ENCODE measurements at places on chromosomes 6 and 20. TPM values are rescaled to one million over a fixed set of nuclear protein-coding genes. Genes with fewer than 3 reads are reported as not detected.

DNA sequence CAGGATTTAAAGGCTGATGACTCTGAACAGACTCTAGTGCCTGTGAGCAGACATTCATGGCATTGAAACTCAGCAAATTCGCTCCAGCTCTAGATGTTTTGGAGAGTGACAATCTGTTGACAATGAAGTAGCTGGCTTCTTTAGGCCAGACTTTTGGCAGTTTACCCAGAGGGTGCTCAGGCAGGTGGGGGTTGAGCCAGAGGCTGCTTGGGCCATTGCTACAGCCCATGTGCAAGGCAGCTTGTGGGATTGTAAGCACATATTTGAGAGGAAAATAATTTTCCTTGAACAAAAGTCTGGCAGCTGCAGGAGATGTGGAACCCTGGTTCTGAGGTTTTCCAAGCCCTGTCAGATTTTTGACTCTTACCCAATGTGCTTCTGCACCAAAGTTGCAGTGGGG lies 311.6 kb downstream of the CDC5L start:
- DNase-seq = peak; percentile 72

DNA sequence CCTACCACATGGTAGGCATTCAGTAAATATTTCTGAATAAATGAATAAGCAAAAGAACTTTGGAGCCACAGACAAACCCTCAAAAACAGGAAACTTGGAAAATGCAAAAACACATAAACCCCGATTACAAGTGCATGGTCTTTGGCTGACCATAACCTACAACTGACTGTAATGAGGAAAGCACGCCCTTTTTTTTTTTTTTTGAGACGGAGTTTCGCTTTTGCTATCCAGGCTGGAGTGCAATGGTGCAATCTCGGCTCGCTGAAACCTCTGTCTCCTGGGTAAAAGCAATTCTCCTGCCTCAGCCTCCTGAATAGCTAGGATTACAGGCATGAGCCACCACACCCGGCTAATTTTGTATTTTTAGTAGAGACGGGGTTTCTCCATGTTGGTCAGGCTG lies 11.9 kb upstream of the LATS1 start:
- DNase-seq = no peak

GRCh38 chr20:6029538-6029937 lies 24.3 kb downstream of the LRRN4 start:
- no peak for DNase-seq

Gene ZBTB12
- 3.7 TPM for total RNA-seq

GRCh38 chr6:41531591-41532582 lies 14.3 kb upstream of the FOXP4 start:
- DNase-seq = peak; percentile 42

Gene NHLRC1
- not detected for total RNA-seq

DNA sequence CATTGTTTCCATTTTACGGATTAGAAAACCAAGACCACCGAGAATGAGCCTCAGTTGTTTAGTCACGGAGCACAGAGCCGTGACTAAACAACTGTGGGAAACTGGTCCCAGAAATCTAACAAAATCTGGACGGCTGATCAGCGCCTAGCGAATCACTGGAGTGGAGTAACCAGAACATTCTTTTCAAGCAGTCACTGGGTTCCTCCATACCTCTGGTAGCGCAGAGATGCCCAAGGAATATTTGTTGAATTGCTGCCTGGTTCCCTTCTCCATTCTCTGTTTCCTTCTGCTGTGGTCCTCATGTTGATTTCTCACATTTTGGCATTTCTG lies 62.0 kb downstream of the GPX5 start:
- peak; percentile 33 for DNase-seq

Gene SLPI
- not detected for total RNA-seq

Gene DLK2
- 0.68 TPM for total RNA-seq

Gene PI16
- not detected for total RNA-seq

- DNase-seq = no peak
These were observed 59.9 kb downstream of the KAT14 start for GRCh38 chr20:18197382-18198070.

DNA sequence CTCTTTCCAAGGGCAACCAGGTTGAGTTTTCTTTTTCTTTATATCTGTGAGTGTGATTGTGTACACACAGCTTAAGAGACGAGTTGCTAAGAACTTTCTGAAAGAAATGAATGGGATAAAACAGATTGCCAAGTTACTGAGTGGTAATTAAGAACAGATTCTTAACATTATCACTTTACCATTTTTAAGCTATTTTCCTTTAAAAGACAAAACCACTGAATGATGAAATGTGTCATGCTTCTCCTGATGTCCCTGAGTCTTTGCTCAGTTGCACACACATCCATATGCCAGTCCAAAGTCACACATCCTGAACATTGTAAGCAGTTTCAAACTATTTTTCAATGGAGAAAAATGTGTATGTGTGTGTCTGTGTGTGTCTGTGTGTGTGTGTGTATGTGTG lies 5.5 kb upstream of the DAAM2 start:
- no peak for DNase-seq

Gene C6orf163
- 1.6 TPM for total RNA-seq

- DNase-seq = no peak
These were observed 757.1 kb upstream of the SLC35B3 start for GRCh38 chr6:9192405-9192909.

- DNase-seq = peak; percentile 31
These were observed 108.1 kb downstream of the BCKDHB start for GRCh38 chr6:80214436-80215022.

Gene UBR2
- 22.2 TPM for total RNA-seq

Gene FOXP4
- 43.7 TPM for total RNA-seq

Gene HEY2
- 1.0 TPM for total RNA-seq

Gene TRIM40
- total RNA-seq = not detected

Gene LHFPL5
- not detected for total RNA-seq

DNA sequence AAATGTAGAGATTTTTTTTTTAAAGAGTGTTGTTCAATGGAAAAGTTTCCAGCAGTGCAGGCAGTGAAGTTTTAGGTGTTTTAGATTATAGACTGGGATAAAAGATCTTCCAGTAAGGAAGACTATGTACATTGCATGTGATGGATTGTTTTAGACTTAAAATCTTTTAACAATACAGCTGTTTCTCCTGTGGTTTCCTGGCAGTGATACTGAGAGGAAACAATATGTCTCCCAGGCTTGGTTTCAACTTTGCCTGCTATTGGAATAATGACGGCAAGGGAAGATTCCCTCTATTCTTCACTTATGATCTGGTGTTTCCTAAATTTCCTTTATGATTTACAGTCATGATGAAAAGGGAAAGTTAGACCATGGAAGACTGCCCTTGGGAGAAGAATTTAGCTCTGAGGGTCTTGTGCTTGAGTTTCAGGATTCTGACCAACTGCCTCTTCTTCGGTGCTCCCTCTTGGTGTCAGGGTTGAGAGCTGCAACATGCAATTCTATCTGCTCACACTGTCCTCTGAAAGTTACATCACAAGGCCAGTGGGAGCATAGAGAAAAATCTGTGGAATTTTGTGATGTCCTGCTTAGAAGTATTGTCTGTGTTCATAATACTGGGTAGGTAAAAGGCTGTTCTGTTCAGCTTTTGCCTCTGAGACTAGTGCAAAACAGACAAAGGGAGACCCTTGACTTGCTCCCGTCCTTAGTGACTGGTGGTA lies 262.8 kb upstream of the MAN1A1 start:
- no peak for DNase-seq

Gene IL17F
- total RNA-seq = not detected

GRCh38 chr20:34522969-34523871 lies 7.0 kb downstream of the DYNLRB1 start:
- DNase-seq = peak; percentile 46

DNA sequence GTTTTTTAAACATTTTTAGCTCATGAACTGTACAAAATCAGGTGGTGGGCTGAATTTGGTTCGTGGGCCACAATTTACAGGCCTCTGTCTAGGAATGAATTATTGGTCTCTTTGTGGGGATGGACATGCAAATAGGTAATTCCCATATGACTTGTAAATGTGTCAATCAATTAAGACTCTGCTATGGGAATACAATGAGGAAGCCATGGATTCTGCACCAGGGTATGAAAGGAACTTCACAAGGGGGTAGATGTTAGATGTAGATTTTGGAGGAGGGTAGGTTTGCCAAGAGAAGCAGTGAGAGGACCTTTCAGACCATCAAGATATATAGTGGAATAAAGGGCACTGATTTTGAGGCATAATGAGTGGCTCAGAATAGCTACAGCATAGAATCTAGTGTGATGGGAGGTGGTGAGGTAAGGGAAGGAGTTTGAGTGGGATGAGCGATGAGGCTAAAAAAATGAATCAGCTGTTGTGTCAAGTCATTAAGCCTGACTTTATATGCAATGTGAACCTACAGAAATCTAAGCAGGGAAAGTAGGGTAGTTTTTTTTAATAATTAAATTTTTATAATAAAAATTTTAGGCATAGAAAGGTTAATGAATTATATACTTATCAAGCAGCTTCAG lies 32.6 kb upstream of the RNF182 start:
- no peak for DNase-seq

GRCh38 chr6:1763404-1763803 lies 153.7 kb downstream of the FOXC1 start:
- no peak for DNase-seq

DNA sequence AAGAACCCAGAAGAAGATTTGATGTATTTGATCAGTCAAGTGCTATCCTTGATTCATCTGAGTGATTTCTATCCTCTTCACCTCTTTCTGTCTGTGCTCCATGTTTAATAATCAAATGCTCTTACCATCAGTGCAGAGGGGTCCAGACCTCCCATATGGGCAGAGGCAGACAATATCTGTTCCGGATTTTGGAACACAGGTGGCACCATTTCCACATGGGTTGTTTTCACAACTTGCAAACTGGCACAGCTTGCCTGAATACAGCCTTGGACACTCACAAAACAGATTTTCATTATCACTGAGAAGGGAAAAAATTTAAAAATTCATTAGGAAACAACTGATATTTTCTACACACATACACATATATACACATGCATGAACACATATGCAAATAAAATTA lies 228.5 kb downstream of the PHF3 start:
- no peak for DNase-seq

DNA sequence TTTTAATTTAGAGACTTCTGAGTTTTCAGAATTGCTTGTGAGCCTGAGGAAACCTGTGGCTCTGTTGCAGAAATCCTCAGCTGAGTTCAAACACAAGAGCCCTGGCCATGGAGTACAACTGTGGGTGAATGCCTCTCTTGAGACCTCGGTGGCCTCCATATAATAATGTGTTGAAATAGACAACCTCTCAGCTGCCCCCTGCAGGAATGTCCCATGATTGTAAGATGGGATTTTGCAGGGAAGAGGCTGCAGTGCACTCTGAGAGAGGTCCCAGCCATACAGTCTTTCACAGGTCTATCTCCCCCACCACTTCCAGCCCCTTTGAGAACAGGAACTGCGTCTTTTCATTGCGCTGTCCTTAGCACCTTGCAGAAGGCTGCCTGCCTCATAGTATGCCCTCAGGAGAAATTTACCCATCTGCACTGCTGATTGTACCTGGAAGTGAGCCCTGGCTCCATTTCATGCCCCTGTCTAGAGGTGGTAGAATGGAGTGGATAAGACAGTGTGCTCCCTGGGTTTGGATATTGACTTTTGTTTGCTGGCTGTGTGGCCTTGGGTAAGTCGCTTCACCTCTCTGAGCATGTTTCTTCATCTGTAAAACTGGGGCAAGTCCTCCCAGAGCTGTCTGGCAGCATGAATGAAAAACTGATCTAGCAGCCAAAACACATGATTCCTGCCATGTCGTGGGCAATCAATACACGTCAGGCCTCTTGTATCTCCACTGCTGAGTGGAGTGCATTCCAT lies 16.8 kb upstream of the CDH22 start:
- DNase-seq = no peak

GRCh38 chr6:26195924-26196845 lies 109.0 kb downstream of the HFE start:
- DNase-seq = no peak

Gene OOEP
- total RNA-seq = not detected

DNA sequence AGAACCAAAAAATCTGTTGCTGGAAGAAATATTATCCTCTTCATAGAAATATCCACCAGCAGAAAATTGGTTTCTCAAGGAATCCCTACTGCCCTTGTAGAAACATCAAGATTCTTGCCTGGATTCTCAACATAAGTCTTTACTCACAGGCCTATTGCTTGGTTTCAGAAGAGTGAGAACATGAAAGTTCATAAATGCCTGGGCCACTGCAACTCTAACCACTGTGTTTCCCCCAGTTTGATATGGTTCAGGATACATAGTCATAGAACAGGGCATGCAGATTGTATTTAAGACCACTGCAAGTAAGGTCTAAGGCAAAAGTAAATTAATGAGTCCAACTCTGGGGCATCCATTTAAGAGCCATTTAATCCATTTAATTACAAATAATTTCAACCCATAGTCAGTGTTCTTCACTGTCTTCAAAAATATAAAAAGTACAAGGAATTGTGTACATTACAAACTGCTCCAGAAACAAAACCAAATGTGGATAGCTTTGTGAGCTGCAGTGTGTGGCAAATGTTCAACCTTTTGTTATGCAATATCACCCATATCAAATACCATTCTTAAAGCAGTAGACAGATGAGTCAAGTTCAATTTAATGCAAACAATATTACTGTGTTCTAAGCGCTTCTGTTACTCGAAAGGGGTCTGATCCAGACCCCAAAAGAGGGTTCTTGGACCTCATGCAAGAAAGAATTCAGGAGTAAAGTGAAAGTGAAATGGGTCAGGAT lies 83.3 kb downstream of the OPRM1 start:
- DNase-seq = no peak

- no peak for DNase-seq
These were observed 611 bp upstream of the TMEM217 start for GRCh38 chr6:37258405-37259105.

GRCh38 chr6:53009056-53009455 lies 14.0 kb upstream of the GSTA4 start:
- no peak for DNase-seq

Gene FAM83C
- not detected for total RNA-seq

Gene SDHAF4
- total RNA-seq = 7.4 TPM

DNA sequence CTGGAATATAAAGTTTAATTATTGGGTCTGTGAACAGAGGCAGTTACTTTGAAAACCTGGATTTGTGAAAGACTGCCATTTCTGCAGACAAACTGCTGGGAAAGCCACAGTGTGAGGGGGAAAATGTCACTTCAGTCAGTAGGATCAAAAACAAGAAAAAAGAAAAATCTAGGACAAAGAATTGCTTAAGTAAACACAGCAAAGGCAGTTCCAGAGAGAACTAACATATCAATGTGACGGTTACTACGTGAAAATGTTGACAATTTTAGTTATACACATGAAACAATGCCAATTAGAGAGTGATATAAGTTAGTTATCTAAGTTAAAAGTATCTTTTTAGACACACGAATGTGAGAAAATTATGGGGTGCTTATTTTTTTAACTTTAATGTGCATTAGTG lies 270.4 kb upstream of the RUNX2 start:
- DNase-seq = no peak

DNA sequence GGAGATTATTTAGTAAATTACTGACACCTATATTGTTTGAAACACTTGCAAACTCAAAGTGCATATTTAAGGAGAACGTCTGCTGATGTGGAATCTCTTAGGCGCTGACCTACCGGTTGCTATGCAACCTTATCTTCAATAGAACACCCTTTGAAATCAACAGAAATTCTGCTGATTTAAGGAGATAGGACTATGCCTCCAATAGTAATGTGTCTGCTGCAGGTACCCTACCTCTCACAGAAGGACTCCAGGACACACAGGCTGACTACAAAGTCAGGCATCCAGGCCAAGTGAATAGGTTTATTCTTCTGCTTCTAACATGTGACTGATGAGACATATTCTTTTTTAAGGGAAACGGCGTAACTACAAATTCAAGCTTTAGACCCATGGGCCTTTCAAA lies 311.7 kb downstream of the CBLN4 start:
- DNase-seq = no peak

- DNase-seq = peak; percentile 61
These were observed at the start of gene FBXL4 for GRCh38 chr6:98947411-98948292. Gene FBXL4, minus strand, starts transcription at chr6:98947946. Its CDS starts 20,958 bp downstream, at chr6:98926988.

GRCh38 chr6:105713474-105714118 lies 310.7 kb upstream of the PREP start:
- DNase-seq = no peak
